ENCODE measurements at places on chromosomes 12 and 14. TPM values are rescaled to one million over a fixed set of nuclear protein-coding genes. Genes with fewer than 3 reads are reported as not detected.

The ANO2 gene
- 13.0 TPM for total RNA-seq

DNA sequence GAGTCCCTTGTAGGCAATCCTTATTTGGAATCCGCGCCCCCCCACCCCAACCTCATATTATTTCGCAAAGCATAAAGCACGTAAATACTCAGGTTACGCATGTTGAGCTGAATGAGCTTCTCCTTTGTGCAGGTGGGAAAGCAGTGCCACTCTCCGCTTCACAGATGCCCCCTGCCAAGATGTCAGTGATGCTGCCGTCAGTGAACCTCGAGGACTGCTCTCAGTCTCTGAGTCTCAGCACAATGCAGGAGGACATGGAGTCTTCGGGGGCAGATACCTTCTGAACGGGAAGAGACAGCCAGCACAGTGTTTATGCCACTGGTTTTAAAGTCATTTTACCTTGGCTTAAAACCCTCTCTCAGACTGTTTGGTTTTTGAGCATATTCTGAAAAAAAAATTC, 90.1 kb upstream of the DACT1 start:
- H3K4me1 ChIP-seq: no peaks in the 10 kb centered on the region
- no peak for DNase-seq
- H3K36me3 ChIP-seq: peaks cover 26% of the 10 kb centered on the region

DNA sequence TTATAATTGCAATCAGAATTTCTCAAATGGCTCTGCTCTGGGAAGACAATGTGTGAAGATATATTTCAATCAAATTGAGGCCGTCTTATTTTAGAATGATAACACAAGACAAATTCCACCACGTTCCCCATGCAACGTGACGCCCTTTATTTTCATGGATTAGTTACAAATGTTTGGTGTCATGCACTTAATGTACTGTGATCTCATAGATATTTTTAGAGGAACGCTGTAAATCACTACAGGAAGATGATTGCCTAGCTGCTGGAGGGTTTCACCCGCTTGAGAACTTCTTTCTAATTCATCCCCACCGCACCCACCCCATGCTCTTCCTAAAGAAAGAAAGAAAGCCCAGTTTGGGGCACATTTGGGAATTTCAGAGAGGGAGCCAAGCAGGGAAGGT, 117.2 kb downstream of the PLXNC1 start:
- peaks cover 55% of the 10 kb centered on the region for H3K4me1 ChIP-seq

- peaks cover 23% of the 10 kb centered on the region for H3K4me1 ChIP-seq
- peaks cover 4% of the 10 kb centered on the region for H3K36me3 ChIP-seq
- H3K27ac ChIP-seq: no peak overlapping the region
- no peak overlapping the region for H3K4me3 ChIP-seq
These were observed 183.0 kb downstream of the MED13L start for GRCh38 chr12:116094475-116094874.

GRCh38 chr12:30806989-30807694, 52.4 kb upstream of the CAPRIN2 start:
- H3K4me3 ChIP-seq: no peak overlapping the region
- H3K27ac ChIP-seq: no peak overlapping the region
- no peak for DNase-seq
- H3K4me1 ChIP-seq: peaks cover 4% of the 10 kb centered on the region
- no peaks in the 10 kb centered on the region for H3K36me3 ChIP-seq

GRCh38 chr12:131092901-131093603, 139.3 kb downstream of the ADGRD1 start:
- no peaks in the 10 kb centered on the region for H3K27me3 ChIP-seq
- H3K27ac ChIP-seq: no peak overlapping the region
- peaks cover 36% of the 10 kb centered on the region for H3K4me1 ChIP-seq
- no peak for DNase-seq

DNA sequence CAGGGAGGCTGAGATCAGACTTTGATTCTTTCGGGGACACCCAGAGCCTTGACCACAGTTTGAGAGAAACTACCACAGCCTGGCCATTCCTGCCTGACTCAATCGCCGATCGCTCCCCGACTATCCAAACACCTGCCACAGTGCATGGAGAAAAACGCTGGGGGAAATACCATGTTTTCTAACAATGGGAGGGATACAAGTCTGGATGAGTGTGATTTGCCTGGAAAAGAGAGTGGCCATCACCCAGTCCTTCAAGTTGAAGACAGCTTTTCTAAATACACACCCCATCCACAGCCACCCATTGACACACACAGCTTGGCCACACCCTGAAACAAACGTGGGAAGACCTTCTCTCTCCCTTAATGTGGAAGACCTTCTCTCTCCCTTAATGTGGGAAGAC, 6.7 kb upstream of the VASH1 start:
- no peaks in the 10 kb centered on the region for H3K36me3 ChIP-seq
- no peak overlapping the region for H3K27ac ChIP-seq
- no peak overlapping the region for H3K4me3 ChIP-seq
- no peaks in the 10 kb centered on the region for H3K4me1 ChIP-seq

- H3K36me3 ChIP-seq: no peaks in the 10 kb centered on the region
- peaks cover 100% of the 10 kb centered on the region for H3K27me3 ChIP-seq
- peaks cover 40% of the 10 kb centered on the region for H3K4me1 ChIP-seq
- DNase-seq: no peak
- H3K4me3 ChIP-seq: no peak overlapping the region
These were observed 10.0 kb downstream of the LHX5 start for GRCh38 chr12:113461666-113462065.

The KCNC2 gene
- total RNA-seq: not detected

- H3K27me3 ChIP-seq: no peaks in the 10 kb centered on the region
- H3K4me1 ChIP-seq: no peaks in the 10 kb centered on the region
- no peak overlapping the region for H3K27ac ChIP-seq
- H3K4me3 ChIP-seq: no peak overlapping the region
- H3K36me3 ChIP-seq: no peaks in the 10 kb centered on the region
- DNase-seq: no peak
These were observed 380.5 kb upstream of the GARIN6 start for GRCh38 chr12:99267038-99267437.

The CABP1 gene
- 4.2 TPM for total RNA-seq

DNA sequence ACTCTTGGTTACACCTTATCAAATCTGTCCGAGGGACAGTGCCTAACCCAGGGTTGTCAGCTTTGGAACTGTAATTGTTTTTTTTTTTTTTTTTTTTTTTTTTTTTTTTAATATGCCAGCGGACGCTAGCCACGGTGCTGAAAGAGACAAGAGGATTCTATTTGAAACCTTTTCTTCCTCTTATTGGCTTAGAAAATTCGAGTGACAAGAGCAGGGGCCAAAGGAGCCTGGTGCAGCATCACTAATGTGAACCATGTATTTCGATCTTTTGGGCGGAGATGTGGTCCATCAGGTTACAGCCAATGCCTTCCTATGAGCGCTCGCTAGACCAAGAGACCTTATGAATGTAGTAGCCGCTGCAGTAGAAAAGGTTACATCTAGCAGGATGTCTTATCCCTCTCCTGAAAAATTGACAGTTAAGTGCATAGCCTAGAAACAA, 922 bp downstream of the PTPRR start:
- no peaks in the 10 kb centered on the region for H3K36me3 ChIP-seq
- no peak overlapping the region for H3K27ac ChIP-seq
- H3K4me1 ChIP-seq: no peaks in the 10 kb centered on the region
- peaks cover 54% of the 10 kb centered on the region for H3K27me3 ChIP-seq
- H3K4me3 ChIP-seq: no peak overlapping the region

GRCh38 chr12:15855646-15856045, 26.5 kb upstream of the STRAP start:
- DNase-seq: no peak
- H3K27ac ChIP-seq: peak overlapping the region; percentile 55
- H3K36me3 ChIP-seq: no peaks in the 10 kb centered on the region

DNA sequence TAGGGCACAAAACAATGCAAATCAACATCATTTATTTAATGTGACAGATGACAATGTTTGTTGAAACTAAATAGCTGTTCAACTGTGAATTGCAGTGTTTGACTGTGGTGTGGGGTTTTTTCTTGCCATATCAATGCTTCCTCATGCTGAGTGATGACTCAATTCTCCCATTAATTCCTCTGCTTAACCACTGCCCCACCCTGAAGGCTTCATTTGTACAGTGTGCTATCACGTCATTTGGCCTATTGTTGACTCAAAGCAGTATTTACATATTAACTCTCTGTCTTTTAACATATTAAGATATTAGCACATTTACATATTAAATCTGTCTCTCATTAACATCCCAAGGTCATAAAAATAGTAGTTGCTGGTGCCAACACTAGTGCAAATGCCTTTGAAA, 164.8 kb upstream of the NRXN3 start:
- H3K4me3 ChIP-seq: no peak overlapping the region
- no peaks in the 10 kb centered on the region for H3K4me1 ChIP-seq
- no peak overlapping the region for H3K27ac ChIP-seq
- DNase-seq: no peak
- H3K27me3 ChIP-seq: peaks cover 4% of the 10 kb centered on the region

GRCh38 chr12:92408072-92408900, 262.6 kb upstream of the BTG1 start:
- H3K4me1 ChIP-seq: peaks cover 27% of the 10 kb centered on the region
- H3K27me3 ChIP-seq: no peaks in the 10 kb centered on the region
- no peak overlapping the region for H3K27ac ChIP-seq

- H3K36me3 ChIP-seq: no peaks in the 10 kb centered on the region
- no peaks in the 10 kb centered on the region for H3K4me1 ChIP-seq
- no peak overlapping the region for H3K4me3 ChIP-seq
- H3K27me3 ChIP-seq: no peaks in the 10 kb centered on the region
- H3K27ac ChIP-seq: no peak overlapping the region
These were observed 287.6 kb downstream of the CEP128 start for GRCh38 chr14:80653956-80654355.

GRCh38 chr12:21907948-21908837, 33.0 kb downstream of the ABCC9 start:
- H3K4me1 ChIP-seq: peaks cover 4% of the 10 kb centered on the region
- no peaks in the 10 kb centered on the region for H3K27me3 ChIP-seq
- H3K27ac ChIP-seq: peak overlapping the region; percentile 19
- no peak for DNase-seq
- peaks cover 52% of the 10 kb centered on the region for H3K36me3 ChIP-seq

DNA sequence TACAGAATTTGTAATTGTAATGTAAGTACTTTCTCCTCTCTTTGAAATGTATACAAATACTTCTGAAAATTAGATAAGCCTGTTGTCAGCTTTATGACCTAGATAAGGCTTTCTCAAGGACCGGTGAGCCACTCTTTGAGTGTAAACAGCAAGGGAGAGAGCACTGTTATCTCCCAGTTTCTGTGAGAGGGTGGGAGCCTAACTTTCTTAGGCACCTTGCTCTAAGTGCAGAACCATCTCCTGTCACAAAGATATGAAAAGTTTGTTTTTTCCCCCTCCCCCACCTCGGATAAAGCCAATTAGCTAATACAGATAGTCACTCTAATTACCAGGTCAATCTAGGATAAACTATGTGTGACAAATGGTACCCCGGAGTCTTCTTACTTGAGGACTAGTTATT, 35.8 kb downstream of the CAPS2 start:
- no peak overlapping the region for H3K27ac ChIP-seq
- H3K4me3 ChIP-seq: no peak overlapping the region
- H3K4me1 ChIP-seq: no peaks in the 10 kb centered on the region
- DNase-seq: no peak

DNA sequence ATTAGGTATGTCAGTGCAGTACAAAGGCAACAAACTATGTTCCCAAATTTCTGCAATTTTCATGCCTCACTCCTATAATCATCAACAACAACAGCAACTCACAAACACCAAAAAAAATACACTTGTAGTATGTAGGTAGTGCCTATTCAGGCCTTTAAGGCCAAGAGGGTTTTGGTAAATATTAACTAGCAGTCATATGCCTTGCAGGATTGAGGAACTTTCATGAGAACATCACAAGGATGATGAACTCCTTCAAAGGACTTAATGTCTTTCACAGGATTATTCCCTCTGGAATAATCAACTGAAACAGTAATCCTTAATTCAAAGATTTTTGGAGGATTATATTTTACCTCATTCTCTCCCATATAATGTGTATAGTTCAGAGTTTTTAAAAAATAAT, 293.8 kb downstream of the NOVA1 start:
- H3K36me3 ChIP-seq: no peaks in the 10 kb centered on the region
- no peak overlapping the region for H3K27ac ChIP-seq
- DNase-seq: no peak
- H3K4me1 ChIP-seq: no peaks in the 10 kb centered on the region
- H3K27me3 ChIP-seq: no peaks in the 10 kb centered on the region
